ENCODE measurements at places on chromosomes 6 and 20.
A peak's percentile ranks its signal among the peaks of the same experiment; 100 is the strongest.

GRCh38 chr20:59365611-59366285, 65.3 kb downstream of the EDN3 start:
- DNase-seq, result no peak

DNA sequence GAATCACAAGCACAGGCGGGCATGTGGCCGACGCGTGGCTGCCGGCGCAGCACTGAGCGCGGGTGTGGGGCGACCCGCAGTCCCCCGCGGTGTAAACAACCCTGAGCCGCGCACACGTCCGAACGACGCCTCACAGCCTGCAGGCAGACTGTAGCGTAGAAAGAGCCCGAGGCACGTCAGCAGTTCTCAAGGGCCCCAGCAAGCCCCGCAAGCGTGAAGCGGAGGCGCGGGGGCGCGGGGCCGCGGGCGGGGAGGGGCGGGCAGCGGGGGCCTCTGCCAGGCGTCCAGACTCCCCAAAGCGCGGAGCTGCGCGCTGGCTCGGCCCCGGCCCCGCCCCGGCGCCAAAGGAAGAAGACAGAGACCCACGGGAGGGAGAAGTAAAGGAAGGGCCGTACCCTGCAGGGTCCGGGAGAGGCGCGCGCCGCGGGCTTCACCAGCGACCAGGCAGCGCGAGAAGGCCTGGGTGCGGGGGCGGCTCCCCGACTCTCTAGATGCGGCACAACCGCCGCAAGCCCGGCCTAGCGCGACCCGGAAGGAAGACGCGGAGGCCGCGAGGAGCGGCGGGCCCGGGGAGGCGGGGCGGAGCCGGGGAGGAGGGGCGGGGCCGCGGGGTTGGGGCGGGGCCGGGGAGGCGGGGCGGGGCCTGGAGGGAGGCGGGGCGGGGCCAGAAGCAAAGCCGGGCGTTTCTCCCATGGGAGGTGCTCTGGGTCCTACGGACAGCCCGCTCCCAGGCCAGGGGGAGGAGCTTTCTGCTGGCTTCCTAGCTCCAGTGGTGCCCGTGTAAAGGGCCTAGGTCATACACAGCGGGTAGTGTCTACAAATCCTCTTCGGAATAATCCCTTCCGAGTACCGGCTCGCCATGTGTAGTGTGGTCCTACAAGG, at the start of gene FBXL4:
Gene FBXL4 (minus strand): TSS at position 536 of the 882 bp plus-strand sequence. CDS start 20,958 bp downstream, outside the sequence.
- peak; percentile 85 for DNase-seq

DNA sequence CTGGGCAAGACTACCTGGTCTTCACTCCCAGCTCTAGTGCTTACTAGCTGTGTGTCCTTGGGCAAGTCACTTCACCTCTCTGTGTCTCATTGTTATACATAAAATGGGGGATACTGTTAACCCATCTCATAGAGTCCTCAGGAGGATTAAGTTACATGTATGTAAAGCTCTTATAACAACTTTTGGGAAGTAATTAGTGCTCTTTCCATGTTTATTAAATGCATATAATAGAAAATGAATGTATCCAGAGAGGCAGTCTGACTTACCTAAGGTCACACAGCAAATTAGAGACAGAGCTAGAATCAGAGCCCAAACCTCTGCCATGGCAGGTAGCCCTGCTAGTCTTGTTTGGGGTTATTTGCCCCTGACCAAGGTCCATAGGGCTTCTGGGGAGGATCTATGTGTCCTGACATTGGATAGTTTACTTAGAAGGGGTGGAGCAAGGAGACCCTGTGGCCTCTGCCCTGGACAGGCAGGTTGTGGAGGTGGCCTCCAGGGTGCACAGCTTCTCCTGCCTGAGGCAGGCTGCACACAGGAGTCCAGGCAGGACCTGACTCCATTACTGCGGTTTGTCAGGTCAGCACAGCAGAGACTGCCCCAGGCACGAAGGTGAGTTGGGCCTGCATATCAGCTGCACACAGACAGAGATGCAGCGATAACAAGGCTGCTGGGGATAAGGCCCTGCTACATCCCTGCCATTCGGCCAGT, 8.4 kb upstream of the MAPK13 start:
- no peak for DNase-seq

- no peak for DNase-seq
These were observed 131.9 kb downstream of the SLC24A3 start for GRCh38 chr20:19344341-19344740.

DNA sequence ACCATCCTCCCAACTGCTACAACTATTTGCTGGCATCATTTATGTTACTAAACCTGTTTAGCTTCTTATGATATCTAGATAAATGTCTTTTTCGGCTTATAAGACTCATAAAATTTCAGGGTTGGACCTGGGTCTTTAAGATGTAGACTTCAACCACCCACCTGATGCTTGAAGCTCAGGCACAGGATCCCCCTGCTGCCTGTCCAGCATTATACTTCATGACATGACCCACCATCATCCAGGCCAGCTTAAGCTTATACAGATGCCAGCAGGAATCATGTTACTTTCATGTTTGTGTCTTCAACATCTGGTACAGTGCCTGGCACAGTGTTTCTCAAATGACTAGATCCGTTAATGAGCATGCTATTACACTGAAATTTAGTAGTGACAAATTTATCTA, 47.4 kb downstream of the SLC17A5 start:
- no peak for DNase-seq

DNA sequence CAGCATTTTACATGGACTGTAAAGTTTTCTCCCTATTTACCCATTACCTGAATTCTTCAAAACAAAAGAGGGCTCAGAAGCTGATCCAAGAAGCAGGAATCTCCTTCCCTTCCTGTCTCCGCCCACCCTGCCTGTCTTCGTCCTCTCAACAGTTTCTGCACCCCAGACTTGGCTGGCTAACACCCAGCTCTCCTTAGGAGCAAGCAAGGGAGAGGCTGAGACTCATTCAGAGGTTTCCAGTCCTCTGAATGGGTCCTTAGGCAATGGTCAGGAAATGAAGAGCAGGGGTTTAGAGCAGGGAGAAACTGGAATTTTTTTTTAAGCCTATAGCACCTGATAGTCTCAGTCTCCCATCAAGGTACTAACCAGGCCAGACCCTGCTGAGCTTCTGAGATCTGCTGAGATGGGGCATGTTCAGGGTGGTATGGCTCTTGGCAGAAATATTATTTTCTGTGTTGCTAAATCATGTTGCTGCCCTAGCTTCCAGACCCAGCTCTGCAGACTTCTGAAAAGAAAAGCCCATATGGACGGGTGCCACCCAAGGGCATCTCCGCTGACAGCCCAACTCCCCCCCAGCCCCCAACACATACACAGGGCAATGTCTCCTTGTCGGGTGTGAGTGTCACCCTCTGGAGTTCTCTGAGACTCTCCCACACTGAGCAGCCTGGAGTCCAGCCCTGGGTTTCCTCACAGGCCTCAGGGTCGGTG, 74.6 kb upstream of the CD93 start:
- no peak for DNase-seq

GRCh38 chr20:25274891-25275812, 27.3 kb downstream of the PYGB start:
- no peak for DNase-seq

GRCh38 chr6:118280210-118280609, 267.9 kb upstream of the PLN start:
- DNase-seq, result no peak

- DNase-seq, result no peak
These were observed 194.9 kb downstream of the KIF6 start for GRCh38 chr6:39530201-39530759.

DNA sequence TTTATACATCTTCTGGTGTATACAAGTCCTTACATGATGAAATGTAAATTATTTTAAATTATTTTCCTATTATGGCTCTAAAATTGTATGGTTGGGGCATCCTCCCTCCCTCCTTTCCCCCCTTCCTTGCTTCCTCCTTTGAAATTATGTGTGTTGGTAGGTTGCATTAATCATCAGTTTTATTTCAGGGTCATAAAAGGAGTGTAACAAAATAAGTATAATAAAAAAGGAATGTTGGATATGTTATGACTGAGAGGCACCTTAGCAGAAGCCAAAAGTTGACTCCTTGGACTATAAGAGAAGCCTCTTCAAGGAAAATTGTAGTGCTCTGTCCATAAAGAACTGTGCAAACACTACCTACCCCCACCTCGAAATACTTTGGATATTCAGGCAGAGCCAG, 46.6 kb upstream of the PTPRK start:
- DNase-seq, result no peak

GRCh38 chr6:141354191-141354955, 778.4 kb upstream of the GJE1 start:
- DNase-seq, result no peak

GRCh38 chr6:70709826-70710225, 42.1 kb downstream of the SMAP1 start:
- no peak for DNase-seq

DNA sequence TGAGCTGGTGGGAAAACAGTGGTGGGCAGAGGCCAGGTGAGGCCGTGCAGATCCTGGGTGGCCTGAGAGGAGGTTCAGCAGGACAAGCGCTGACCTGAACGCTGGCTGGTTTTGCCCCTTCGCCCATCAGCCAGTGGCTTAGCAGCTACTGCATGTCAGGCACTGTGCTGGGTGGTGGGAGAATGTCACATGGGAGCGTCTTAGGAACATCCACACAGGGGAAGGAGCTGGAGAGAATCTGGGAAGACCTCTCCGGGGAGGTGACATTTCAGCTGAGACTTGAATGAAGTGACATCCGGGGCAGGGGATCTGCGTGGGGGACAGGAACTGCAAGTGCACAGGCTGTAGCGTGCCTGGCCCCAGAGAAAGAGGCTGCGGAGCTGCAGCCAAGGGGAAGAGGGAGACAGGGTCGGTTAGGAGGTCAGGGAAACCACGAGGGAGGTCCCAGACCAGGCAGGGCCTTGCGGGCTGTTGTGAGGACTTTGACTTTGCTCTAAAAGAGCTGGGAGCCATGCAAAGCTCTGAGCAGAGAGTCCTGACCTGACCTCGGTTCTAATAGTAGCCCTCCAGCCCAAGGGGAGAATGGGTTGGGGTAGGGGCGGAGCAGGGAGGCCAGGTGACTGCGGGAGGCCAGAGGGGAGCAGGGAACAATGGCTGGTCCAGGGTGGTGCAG, 156.8 kb upstream of the PTPN1 start:
- no peak for DNase-seq
